ENCODE measurements at places on chromosomes 7 and 10.

GRCh38 chr7:136061433-136061832 is 84.3 kb upstream of the MTPN start:
- DNase-seq = no peak

DNA sequence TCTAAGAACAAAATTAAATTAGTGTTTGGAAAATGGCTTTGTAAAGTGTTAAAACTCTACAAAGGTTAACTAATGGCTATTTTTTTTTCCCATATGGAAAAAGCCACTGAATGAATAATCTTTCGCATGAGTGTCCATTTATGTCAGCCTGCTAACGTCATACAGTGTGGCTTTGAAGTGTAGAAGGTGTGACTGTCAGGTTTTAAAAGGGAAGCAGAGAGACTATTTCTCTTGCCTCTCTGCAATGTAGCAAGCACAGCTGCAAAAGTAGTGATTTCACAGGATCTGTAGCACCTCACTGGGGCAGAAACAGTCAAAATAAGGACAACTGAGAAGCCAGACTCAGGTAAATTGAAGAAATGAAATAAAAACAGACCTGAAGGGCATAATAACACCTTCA is 53.4 kb downstream of the CREB5 start:
- no peak for DNase-seq

DNA sequence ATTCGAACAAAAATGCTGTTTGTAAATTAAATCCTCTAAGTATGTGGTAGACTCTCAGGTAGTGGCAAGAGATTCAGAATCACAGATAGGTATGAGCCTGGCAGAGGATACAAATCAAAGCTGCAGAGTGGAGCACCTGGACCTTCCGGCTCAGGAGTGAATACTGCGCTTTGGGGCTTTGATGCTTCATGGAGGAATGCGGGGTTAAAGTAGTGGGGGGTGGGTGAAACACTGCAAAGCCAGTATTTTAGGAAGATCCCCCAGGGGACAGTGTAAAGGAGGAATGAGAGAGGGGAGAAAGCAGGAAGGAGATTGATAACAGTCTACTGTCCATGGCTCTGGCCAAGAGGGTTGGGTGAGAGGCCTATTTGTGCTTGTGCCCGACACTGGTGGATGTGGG is 43.2 kb downstream of the CREB5 start:
- no peak for DNase-seq

DNA sequence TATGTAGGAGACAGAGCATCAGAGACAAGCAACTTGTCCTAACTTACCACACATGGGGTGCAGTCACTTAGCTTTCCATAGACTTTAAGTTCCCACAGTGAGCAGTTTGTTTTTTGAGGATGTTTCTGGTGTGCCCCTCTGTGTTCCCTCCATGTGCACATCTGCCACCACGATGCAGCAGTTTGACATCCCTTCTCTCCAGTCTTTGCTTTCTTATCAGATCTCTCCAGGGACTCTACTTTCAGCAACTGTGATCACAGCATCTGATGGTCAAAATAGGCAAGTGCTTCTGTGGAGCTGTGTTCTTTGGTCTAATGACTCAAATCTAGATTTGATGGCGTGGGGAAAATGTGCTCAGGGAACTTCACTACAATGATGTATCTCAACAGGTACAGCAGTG is 96.5 kb upstream of the NAMPT start:
- DNase-seq = no peak

DNA sequence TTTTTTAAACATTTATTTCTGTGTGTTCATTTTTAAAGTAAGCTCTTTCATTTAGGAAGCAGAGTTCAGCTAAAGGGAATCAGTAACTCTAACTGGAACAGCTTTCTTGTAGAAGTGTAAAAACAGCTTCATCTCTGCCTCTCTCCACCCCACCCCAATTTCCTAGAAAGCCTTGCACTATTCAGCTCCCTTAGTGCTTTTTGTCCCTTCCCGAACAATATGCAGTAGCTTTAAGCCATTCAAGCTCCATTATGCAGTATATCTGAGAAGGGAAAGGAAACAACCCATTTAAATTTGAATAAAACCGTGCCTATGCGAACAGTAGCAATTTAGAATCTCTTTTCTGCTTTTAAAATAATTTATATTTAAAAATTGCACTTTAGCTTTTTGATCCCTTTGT is 134.5 kb downstream of the TRIL start:
- no peak for DNase-seq

GRCh38 chr7:156559001-156559400 is 81.6 kb upstream of the RNF32 start:
- DNase-seq = no peak

GRCh38 chr10:112949143-112949823 is 764 bp upstream of the TCF7L2 start:
- DNase-seq = no peak

DNA sequence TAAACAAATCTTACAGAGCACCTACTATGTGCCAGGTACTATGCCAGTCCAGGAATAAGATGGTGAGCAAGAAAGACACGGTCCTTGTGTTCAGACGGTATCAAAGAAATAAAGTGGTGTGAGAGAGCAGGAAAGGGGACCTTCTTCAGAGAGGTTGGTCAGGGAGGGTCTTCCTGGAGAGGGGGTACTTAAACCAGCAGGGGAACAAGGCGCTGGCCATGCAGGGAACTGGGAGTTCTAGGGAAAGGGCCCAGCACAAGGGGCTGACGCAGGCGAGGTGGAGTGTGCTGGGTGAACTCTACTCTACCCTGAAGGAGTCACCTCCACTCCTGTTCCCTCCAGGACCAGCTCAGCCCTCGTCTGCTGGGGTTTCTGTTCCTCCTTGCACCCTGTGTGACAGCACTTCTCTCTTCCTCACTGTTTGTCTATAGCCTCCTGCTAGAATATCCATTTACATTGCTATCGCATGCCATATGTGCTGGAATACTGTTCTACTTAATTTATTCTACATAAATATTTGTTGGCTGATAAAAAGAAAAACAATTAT is 73.5 kb downstream of the AOAH start:
- DNase-seq = no peak

DNA sequence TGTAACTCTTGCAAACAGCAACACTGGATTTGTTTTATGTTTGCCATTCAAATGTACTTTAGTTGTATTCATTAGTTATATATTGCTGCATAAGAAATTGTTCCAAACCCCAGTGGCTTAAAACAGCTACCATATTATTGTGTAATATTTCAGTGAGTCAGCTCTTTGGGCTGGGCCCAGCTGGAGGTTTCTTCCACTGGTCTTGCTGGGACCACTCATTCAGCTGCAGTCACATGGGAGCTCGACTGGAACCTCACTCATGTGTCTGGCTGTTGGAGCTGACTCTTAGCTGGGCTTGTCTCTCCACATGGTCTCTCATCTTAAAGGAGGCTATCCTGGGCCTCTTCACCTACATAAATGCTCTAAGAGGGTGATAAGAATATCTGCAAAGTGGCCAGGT is 23.2 kb upstream of the PIP4K2A start:
- DNase-seq = no peak

- no peak for DNase-seq
Measured at GRCh38 chr10:61847087-61847486, 54.4 kb upstream of the ARID5B start.

DNA sequence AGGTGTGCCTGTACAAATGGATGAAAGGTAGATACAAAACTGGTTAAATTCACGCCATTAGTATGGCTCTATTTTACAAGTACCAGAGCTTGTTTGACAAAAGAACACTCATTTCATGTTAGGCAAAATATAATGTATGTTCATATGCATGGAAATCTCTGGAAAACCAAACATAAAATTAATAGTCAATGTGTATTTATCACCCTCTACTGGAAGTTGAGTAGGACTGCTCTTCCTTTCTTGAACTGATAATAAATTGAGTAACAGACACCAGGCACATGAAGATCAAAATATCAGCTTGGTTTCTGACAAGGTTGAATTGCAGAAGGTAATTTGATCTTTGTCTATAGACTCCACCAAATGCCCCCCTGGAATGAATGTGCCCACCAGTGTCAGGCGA is 19.8 kb upstream of the AKR1B1 start:
- no peak for DNase-seq

DNA sequence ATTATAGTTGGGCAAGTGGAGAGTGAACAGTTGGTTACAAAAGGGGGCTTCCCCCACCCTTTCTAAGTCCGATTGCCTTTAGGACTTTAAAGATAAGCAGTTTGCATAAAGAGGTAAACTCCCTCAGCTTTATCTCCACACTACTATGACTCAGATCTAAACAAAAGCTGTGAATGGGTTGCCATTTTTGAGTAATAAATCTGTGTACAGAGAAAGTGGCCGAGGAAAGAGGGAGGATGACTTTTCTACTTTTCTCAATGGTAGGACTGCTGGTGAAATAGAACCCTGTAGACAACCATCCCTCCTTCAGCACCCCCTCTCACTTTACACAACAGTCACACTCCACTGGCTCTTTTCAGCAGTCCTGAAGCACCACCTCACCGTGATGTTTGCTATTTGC is 71.2 kb downstream of the DNMBP start:
- DNase-seq = no peak

DNA sequence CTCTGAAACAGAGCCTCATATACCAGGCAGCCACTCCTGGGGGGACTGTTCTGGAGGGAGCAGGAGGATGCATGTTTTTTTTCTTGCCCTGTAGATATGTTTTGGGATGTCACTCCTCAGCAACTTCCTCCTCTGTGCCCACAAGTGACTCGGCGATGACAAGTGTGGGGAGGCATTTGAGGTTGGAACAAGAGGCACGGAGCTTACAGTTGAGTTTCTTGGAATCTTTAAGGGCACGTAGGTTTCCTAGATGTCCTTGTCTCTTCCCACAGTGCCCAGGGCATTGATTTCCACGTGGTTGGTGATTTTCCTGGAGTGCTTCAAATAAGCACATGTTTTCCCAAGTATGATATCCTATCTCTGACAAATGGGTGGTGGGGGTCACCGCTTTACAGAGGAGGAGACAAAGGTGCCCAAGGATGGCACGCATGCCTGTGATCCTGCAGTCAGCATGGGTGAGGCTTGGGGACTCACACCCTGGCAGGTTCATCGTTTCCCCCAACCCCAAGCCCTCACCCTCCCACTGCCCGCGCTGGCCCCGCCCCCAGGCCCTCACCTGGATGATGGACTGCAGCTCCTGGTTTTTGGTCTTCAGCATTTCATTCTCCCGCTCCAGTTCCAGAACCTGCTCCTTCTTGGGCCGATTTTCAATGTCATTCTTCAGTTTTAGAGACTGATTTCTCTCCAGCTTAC is 95.2 kb upstream of the GNA12 start:
- DNase-seq = no peak

GRCh38 chr7:152522571-152523067 is 86.8 kb upstream of the KMT2C start:
- DNase-seq = no peak

DNA sequence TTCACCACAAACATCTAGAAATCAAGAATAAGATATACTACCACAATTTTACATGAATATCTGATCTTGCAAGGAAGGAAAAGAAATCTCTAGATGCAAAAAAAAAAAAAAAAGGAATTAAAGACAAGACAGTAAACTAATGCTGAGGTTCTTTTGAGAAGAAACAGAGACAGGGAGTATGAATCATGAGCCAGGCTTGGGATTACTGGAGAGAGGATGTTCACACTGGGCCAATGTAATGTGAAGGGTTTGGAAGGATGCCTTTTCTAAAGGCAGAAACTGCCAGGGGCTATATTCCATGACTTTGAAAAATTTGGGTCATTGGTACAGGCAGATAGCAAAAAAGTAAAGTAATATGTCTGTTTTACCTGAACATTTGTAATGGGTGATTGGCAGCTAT is 573.0 kb upstream of the IGFBP3 start:
- DNase-seq = no peak

DNA sequence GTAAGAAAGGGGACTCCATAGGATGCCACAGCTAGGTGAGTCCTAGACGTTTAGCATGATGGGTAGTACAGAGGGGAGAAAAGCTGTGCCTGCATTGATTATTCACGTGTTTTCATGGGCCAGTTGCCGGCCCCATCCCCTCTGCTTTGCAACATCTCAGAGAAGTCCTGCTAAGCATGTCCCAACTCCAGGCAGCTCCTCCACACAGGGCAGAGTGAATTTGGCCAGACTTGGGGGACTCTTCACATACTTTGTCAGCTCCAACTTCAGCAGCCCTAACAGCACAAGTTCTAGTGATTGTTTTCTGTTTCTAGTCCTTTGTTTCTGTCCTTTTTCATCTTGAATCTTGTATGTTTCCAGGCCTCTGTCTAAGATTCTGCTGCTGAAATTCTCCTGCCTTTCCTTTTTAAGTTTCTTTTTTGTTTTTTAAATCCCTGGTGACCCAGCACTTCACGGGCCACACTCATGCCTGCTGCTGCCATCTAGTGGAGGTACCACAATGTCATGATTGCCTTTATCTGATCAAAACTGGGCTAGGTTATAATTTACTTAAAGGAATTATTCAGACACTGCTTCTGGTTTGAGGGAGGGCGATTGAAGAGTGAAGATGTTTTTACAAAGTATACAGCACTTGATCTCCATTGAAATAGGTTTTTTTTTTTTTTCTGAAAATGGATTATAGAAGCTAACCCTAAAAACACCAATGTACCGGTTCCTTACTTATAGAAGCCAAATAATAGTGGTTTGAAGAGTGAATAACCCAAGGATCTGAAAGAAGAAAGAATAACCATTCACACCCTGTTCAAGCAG is 276.9 kb downstream of the CSTF2T start:
- DNase-seq = no peak

DNA sequence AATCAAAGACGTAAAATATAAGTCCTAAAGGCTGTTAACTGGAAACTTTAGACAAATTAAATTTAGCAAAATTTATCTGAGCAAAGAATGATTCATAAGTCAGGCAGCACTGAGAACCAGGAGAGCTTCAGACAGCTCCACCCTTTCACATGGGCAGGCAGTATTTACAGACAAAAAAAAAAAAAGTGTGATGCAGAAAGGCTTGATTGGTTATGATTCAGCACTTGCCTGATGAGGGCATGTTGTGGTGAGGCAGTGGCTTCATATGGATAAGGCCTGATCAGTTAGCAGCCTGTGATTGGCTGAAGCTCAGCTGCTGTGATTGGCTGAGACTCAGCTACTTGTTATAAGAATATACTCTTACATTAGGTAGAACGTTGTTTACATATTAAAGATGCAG is 495.4 kb upstream of the POM121L12 start:
- no peak for DNase-seq

- DNase-seq = no peak
Measured at GRCh38 chr10:93541402-93542357, 24.8 kb upstream of the FFAR4 start.

GRCh38 chr7:140754506-140754905 is 58.0 kb downstream of the NDUFB2 start:
- DNase-seq = no peak

DNA sequence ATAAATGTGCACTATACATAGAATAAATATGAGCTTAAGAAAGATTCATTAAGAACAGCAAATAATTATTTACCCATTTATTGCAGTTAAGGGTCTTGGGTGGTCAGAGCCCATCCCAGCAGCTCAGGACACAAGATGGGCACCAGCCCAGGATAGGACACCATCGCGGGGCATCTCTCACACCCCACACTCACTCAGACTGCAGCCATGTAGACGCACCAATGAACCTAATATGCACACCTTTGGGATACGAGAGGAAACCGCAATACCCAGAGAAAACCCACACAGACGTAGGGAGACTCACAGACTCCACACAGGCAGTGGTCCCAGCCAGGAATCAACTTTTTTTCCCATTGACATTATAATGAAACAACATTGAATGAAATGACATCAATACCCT is 36.0 kb downstream of the CARD11 start:
- DNase-seq = no peak

All from T-cell (primary cell).